ENCODE measurements at places on chromosomes 11 and 22. TPM values are rescaled to one million over a fixed set of nuclear protein-coding genes. Genes with fewer than 3 reads are reported as not detected.

Gene DDTL
- total RNA-seq = not detected

Gene ADAMTS15
- 9.4 TPM for total RNA-seq

Gene PLAAT5
- total RNA-seq = 1.9 TPM

Gene OR8B8
- not detected for total RNA-seq

Gene UCP3
- total RNA-seq = 4.5 TPM

Gene FAM111A
- total RNA-seq = 40.8 TPM

Gene PARVG
- 0.53 TPM for total RNA-seq

Gene TRIM49D2
- total RNA-seq = not detected

Gene ST13
- 365 TPM for total RNA-seq

Gene FAM83F
- total RNA-seq = 8.0 TPM

Gene MRGPRF
- total RNA-seq = 4.0 TPM

Gene BTG4
- not detected for total RNA-seq

Gene SYT9
- 3.7 TPM for total RNA-seq

Gene CRYBA4
- total RNA-seq = not detected

Gene MIAT
- total RNA-seq = 7.0 TPM

Gene MRGPRE
- not detected for total RNA-seq

Gene GDPD4
- not detected for total RNA-seq

Gene KDM4E
- total RNA-seq = not detected

Gene SLC5A4
- not detected for total RNA-seq

Gene MMP13
- not detected for total RNA-seq

Gene TOMM22
- total RNA-seq = 61.4 TPM

Gene OR51B4
- total RNA-seq = 0.47 TPM

Gene OR8K3
- not detected for total RNA-seq

Gene SLC22A9
- total RNA-seq = not detected

Gene MS4A15
- 0.13 TPM for total RNA-seq

Gene SHISAL1
- 0.72 TPM for total RNA-seq

Gene CRYBB2
- total RNA-seq = not detected

Gene PATE4
- not detected for total RNA-seq

Gene POTEH
- not detected for total RNA-seq

Gene CFAP68
- total RNA-seq = 34.0 TPM

Gene GLYATL1
- 0.33 TPM for total RNA-seq

Gene EI24
- total RNA-seq = 67.8 TPM

Gene IL17REL
- total RNA-seq = 0.31 TPM

Gene CCDC73
- total RNA-seq = 0.44 TPM

Gene ZNF214
- total RNA-seq = 6.5 TPM

Gene HDAC10
- total RNA-seq = 77.6 TPM

Gene C22orf31
- not detected for total RNA-seq

Gene OR5B21
- not detected for total RNA-seq

Gene CYP2D6
- 7.2 TPM for total RNA-seq

Gene RAB3IL1
- total RNA-seq = 11.9 TPM

Gene DNAJB13
- 0.60 TPM for total RNA-seq

Gene OR52E8
- not detected for total RNA-seq

Gene ARVCF
- 38.4 TPM for total RNA-seq

Gene OR52E4
- total RNA-seq = not detected

Gene POU2AF3
- 4.1 TPM for total RNA-seq

Gene UBQLN3
- total RNA-seq = 0.71 TPM

Gene OR5A1
- not detected for total RNA-seq

Gene VPREB3
- not detected for total RNA-seq

Gene APOL2
- 59.4 TPM for total RNA-seq

Gene OTUB1
- 99.7 TPM for total RNA-seq

Gene OR6T1
- not detected for total RNA-seq

Gene SLC22A6
- not detected for total RNA-seq

Gene PLAAT2
- not detected for total RNA-seq

Gene APOA4
- total RNA-seq = not detected

Gene RBMXL2
- 0.16 TPM for total RNA-seq

Gene SCUBE1
- total RNA-seq = 16.2 TPM

Gene LRFN4
- total RNA-seq = 26.6 TPM
